ENCODE measurements at places on chromosomes 4 and X.
A peak's percentile ranks its signal among the peaks of the same experiment; 100 is the strongest.

DNA sequence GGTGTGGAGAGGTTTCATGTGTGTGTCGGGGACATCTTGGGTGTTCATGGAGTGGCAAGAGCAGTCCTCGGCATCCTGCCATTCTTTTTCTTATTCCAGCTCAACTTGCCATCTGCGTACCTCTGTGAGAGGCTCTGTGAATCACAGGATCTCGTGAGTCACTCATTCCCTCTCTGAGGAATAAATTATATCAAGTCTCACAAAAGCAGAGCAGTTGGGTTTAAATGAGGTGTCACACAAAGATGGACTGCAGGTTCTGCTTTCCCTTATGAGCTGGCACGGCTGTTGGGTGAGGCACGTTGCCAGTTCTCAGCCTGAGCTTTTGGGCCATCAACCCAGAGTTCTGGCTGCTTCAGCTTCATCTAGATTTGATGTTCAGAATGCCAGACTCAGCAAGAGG is 6.8 kb upstream of the OCIAD2 start:
- no peak for DNase-seq

GRCh38 chrX:20742106-20742505 is 475.4 kb upstream of the RPS6KA3 start:
- DNase-seq: no peak

- DNase-seq: no peak
Measured at GRCh38 chrX:47573341-47574075, 8.7 kb upstream of the TIMP1 start.

- DNase-seq: no peak
Measured at GRCh38 chr4:154838694-154839093, 57.6 kb downstream of the RBM46 start.

DNA sequence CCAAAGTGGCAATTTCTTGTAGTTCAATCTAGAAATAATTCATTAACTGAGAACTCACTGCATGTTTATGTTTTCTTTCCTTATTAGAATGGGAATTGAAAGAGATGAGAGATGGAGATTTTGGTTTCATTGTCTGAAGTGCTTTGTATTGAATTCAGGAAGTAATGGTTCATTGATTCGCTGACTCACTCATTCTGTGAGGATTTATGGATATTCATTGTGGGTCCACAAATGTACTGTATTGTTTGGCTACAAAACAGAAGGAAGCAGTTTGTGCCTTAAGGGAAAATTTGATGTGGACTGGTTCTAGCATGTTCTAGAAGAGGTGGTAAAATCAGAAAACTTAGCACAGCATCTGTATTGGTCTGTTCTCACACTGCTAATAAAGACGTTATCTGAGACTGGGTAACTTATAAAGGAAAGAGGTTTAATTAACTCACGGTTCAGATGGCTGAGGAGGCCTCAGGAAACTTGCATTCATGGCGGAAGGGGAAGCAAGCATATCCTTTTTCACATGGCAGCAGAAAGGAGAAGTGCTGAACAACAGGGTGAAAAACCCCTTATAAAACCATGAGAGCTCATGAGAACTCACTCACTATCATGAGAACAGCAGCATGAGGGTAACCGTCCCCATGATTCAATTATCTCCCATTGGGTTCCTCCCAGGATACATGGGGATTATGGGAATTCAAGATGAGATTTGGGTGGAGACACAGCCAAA is 132.3 kb upstream of the VCX3A start:
- DNase-seq: no peak

- no peak for DNase-seq
Measured at GRCh38 chr4:100929135-100929534, 411.3 kb upstream of the EMCN start.

DNA sequence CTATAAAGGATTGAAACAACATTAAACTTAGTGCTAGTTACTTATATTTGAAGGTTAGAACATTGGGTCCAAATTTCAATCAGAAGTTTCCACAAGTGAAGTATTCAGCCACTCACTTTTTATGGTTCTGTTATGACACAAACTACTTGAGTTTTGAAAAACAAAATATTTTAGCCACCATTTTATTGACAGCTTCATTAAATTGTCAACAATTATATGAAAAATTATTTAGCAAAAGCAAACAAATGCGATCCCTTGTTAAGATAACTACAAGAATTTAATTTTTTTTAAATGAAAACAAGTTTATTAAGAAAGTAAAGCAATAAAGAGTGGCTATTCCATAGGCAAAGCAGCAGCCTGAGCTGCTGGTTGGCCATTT is 3.1 kb downstream of the CXCL2 start:
- no peak for DNase-seq

DNA sequence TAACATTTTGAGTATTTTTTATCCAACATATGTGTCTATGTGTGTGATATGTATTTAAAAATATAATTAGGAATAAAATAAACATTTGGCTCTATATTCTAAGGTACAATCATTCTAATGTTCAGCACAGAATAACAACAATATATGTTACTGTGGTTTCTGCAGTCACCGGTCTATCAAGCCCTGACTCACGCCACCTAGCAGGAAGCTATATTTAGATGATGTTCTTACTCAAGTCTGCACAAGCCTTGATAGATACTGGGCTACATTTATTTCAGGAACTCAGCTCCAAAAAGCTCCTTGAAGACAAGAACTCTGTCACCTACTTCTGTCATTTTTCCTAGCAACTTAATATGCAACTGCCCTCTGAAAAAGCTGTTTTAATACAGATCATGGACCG is 152.0 kb upstream of the FTHL17 start:
- no peak for DNase-seq

DNA sequence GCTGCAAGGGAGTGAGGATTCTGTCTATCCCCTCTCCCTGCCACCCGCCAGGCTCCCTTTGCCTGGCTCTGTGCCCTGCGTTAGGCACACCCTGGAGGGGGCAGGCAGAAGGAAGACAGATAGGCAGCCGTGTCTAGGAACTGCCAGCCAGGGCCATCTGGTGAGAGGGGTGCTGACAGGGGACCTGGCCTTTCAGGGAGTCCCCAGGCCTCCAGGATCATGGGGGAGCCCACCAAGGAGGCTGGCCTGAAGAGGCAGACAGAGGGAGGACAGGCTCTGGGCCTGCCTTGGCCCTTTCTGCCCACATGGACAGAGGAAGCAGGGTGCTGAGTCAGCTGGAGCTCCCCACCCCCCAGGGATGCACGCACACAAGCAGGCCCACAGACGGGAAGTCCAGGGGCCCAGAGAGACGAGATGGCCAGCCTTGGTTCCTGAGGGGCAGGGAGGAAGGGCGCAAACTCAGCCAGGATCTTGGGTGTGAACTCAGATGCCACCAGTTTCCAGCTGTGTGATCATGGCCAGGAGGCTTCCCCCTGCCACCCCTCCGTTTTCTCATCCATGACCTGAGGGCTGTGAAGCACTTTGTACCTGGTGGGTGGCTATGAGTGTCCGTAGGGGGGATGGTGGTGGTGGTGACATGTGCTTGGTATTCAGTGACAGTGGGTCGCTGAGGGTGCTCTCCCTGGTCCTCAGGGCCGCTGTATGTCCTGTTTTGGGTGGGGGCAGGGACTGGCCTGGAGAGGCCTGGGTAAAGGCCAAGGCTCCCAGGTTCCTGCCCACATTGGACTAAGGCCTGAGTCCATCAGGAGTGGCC is 1.8 kb downstream of the SH3BP2 start:
- peak; percentile 30 for DNase-seq

- DNase-seq: no peak
Measured at GRCh38 chr4:113524096-113524495, 237.4 kb downstream of the CAMK2D start.

DNA sequence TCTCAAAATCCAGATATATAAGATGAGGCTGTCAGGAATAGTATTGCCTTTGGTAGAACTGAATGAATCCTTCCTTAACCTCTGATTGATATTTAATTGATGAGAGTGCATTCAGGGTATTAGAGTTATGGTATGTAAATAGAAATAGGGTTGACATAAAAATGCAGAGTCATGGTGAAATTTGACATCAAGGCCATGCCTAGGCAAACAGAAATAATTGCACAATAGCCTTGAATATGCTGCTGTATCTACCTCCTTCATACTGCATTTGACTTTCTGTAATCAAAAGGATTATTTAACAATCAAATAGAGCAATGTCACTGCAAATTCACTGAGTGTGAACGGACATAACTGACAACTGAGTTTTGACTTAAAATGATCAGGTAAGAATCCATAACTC is 1316.3 kb downstream of the STIM2 start:
- no peak for DNase-seq

- DNase-seq: no peak
Measured at GRCh38 chr4:8185295-8185694, 13.8 kb upstream of the SH3TC1 start.

- DNase-seq: no peak
Measured at GRCh38 chr4:5217421-5217820, 166.1 kb downstream of the STK32B start.

DNA sequence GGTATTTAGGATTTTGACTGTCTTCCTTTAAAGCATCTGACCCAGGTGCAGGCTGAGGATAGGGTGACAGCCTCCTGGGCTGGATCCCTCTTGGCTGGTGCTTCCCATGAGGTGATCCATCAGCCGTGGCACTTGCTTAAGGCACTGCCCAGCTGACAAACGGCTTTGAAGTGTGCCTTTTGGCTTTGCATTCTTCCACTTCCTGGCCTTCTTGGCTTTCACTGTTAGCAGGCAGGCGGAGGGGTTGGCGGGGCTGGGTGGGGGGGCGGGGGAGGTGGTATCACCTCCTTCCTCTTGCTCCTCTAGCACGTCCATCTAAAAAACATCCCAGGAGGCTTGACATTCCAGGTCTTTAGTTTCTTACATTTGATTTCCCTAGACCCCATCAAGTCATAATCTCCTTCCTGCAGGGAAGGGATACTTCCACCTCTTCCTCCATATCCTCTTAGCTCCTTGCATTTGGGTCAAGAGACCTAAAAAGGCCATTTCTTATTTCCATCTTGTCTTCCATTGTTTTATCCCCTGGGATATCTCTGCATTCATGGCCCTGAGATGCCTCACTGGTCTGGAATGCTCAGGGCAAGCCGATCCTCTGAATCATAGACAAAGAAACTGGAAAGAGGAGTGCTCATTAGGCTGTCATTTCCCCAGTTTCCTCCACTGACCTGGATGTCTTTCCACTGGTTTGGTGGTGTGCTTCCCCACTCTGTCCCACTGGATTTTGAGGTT is 11.3 kb upstream of the APLN start:
- no peak for DNase-seq

- no peak for DNase-seq
Measured at GRCh38 chr4:139817657-139818452, 152.2 kb downstream of the MGST2 start.

GRCh38 chrX:101409043-101409442 is 1.0 kb downstream of the HNRNPH2 start:
- no peak for DNase-seq

GRCh38 chr4:73650250-73650649 is 30.0 kb upstream of the RASSF6 start:
- DNase-seq: no peak

GRCh38 chr4:71383984-71384383 is 45.2 kb downstream of the SLC4A4 start:
- DNase-seq: no peak

- no peak for DNase-seq
Measured at GRCh38 chrX:105829011-105829410, 6.7 kb downstream of the NRK start.

DNA sequence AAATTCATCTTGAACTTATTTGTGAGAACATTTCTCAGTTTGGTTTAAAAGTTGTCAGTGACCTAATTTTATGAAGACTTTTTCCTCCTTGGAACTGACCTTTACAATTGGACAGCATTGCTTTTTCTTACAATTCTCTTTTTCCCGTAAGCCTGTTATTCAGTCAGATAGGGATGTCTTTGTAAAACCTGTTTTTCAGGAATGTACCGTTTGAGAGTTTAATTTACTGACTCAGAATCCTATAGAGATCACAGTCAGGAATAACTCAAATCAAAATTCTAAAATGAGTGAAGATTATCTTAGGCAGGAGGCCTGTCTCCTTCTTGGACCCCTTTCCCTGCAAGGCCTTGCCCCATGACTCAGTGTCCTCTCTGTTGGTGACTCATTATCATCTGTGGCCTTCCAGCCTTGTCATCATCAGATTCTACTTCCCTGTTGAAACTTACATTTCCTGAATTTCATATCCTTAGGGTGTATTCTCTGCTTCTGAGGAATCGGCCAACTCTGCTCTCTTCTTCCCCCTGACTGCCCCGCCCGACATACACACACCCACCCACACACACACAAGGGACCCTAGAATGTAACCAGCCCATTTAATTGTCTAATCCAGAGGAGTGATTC is 99.8 kb downstream of the ARHGAP10 start:
- DNase-seq: no peak

GRCh38 chrX:131577999-131578734 is 34.3 kb downstream of the OR13H1 start:
- DNase-seq: no peak

GRCh38 chr4:38985410-38986100 is 46.7 kb downstream of the TMEM156 start:
- DNase-seq: peak; percentile 16

GRCh38 chrX:72141372-72142004 is 9.8 kb upstream of the RTL5 start:
- DNase-seq: no peak

GRCh38 chrX:47597222-47597621 is 15.0 kb downstream of the TIMP1 start:
- no peak for DNase-seq

DNA sequence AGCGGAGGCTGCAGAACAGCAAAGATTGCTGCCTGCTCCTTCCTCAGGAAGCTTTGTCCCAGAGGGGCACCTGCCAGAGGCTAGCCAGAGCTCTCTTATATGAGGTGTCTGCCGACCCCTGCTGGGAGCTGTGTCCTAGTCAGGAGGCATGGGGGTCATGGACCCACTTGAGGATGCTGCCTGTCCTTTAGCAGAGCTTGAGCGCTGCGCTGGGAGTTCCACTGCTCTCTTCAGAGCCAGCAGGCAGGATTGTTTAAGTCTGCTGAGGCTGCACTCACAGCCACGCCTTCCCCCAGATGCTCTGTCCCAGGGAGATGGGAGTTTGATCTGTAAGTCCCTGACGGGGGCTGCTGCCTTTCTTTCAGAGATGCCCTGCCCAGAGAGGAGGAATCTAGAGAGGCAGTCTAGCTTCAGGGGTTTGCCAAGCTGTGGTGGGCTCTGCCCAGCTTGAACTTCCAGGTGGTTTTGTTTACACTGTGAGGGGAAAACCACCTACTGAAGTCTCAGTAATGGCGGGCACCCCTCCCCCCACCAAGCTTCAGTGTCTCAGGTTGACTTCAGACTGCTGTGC is 10.9 kb downstream of the DCK start:
- no peak for DNase-seq

GRCh38 chr4:86452422-86452891 is 92.6 kb upstream of the MAPK10 start:
- no peak for DNase-seq

DNA sequence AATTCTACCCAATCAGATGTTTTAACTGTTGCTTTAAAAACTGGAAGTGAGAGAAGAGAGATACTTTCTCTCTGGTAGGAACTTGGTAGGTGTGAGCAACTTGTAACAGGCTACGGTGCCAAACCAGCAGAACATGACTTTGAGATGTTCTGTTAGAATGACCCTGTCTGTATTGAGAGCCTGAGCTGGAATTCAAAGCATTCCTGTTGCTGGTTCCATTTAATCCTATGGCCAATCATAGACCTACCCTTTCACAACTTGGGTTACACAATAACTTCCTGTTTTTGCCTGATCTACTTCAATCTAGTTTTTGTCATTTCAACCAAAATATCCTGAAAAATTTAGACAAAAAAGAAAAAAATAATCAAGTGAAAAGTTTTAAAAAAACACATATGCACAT is 1.7 kb upstream of the PRRG1 start:
- no peak for DNase-seq

GRCh38 chr4:71607780-71608677 is 175.8 kb downstream of the GC start:
- DNase-seq: no peak
